ENCODE measurements at places on chromosomes 5 and 9.

DNA sequence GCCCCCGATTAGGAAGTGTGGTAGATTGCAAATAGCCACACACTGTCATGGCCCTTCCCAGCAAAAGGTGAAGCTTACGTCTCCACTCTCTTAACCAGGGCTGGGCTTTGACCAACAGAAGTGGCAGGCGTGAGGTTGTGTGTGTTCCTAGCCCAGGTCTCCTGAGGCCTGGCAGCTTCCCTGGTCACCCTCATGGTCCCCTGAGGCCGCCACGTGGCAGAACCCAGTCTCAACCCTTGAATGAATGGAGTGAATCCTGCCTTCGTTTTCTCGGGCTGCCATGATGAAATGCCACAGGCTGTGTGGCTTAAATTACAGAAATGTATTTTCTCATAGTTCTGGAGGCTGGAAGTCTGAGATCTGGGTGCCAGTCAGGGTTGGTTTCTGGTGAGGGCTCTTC is 370.4 kb downstream of the IRX2 start:
- no peak for DNase-seq

GRCh38 chr9:111794835-111795556 is at the start of gene SHOC1:
Gene SHOC1, minus strand, starts transcription at chr9:111794937. Its CDS starts 3,519 bp downstream, at chr9:111791418.
- DNase-seq: no peak

- no peak for DNase-seq
Observed at GRCh38 chr5:132083071-132083678, 9.6 kb downstream of the CSF2 start.

DNA sequence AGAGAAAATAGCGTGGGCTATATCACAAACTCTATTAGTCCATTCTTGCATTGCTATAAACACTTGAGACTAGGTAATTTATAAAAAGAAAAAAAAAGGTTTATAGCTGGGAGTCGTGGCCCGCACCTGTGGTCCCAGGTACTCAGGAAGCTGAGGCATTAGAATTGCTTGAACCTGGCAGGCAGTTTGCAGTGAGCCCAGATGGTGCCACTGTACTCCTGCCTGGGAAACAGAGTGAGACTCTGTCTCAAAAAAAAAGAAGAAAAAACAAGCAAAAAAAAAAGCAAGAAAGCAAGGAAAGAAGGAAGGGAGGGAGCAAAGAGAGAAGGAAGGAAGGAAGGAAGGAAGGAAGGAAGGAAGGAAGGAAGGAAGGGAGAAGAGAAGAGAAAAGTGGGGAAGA is 904.2 kb upstream of the EDIL3 start:
- no peak for DNase-seq

DNA sequence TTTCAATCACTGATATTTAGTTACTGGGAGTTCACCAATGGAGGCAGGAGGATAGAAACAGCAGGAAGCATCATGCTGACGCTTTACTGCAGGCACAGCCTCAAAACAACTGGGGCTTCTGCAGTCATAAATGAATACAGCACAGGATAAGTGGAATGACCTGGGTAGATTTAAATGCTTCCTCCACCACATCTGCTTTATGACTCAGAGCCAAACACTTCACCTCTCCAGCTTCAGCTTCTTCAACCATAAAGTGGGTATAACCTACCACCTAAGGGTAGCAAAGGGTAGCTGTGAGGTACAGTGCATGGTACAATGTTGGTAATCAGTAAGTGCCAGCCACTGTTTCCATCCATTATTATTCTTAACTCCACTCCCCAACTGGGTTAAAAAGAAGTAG is 28.4 kb downstream of the RASEF start:
- no peak for DNase-seq

DNA sequence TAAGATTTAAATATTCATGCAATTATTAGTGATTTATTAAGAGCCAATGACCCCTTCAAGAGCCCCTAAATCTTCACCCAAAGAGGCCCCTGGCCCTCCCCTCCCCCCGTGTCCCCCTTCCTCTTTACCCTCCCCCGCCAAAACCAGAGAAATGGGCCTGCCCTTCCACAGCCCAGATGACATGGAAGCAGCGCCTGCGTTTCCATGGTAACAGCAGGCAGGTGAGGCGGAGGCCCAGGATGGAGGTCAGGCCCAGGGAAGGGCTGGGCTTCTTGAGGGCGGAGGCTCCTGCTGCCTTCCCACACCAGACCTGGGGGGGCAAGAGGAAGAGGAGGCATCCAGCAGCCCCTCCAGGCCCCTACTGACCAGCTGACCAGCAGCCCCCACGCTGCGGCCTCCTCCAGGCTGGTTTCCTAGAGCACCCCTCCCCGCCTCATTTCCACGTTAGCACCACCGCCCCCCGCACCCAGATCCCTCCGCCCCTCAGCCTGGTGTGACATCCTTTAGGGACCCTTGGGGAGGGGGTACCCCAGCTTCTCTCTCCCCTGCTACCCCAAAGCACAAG is 37.4 kb downstream of the UNC5A start:
- DNase-seq: no peak

GRCh38 chr9:14306672-14307660 is 7.0 kb downstream of the NFIB start:
- no peak for DNase-seq

- DNase-seq: no peak
Observed at GRCh38 chr5:60435808-60436207, 264.2 kb downstream of the DEPDC1B start.

- DNase-seq: no peak
Observed at GRCh38 chr5:5221724-5222123, 81.6 kb downstream of the ADAMTS16 start.

- no peak for DNase-seq
Observed at GRCh38 chr5:94260096-94260495, 358.3 kb downstream of the KIAA0825 start.

DNA sequence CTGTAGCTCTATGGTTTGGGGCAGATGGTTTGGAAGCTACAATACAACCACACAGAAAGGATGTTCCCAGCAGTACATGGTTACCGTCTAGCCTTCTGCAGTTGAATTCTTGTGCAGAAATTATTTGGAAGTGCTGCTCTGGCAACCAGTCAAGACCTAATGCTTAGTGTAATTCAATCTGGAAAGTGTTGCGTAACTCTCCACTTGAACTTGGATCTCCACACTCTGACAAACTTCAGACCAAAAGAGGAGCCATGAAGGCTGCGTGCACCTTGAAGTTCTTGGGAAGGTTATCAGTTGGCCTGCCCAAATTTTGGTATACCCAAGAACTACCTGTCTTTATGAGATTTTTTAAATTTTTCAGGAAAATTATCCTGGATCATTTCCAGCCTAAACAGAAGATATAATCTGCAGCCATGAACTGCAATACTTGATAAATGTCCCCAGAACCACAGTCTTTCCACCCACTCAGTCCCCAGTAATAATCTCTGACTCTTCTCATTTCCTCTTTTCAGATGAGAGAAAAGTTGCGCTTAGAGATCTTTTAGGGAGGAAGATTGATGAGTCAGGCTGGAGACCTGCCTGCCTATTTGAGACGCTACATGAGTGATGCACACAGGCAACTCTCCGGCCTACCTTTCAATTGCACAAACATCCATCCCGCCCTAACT is 159.9 kb downstream of the FANCC start:
- DNase-seq: no peak

GRCh38 chr9:109408759-109409462 is 88.1 kb upstream of the EPB41L4B start:
- DNase-seq: no peak

DNA sequence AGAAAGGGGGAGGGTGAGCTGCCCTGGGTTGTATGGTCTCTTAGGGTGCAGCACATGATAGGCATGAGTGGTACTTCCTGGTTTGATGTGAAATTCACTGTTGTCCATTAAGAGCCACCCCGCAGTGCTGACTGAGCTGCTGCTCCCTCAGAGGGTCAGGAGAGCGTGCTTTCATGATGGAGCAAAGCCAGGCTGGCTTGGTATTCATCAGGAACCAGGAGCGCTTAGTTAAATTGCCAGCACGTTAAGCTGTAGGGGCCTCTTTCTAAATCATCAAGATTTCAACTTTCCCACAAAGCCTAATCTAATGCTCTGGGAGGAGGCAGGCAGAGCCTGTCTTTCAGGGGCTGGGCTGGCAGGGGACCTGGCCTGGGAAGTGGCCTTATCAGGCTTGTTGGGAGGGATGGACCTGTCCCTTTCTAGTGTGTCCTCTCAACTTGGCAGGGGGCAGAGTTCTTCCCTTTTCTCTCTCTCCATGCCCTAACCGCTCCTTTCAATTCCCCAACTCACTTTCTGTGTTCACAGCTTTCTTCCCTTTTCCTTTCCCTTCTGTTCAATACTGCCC is 7.9 kb downstream of the CYSTM1 start:
- no peak for DNase-seq

GRCh38 chr5:170719551-170719950 is 64.0 kb upstream of the GABRP start:
- DNase-seq: no peak

GRCh38 chr5:82512025-82512424 is 233.9 kb upstream of the RPS23 start:
- no peak for DNase-seq

GRCh38 chr9:88535226-88536022 is 446 bp downstream of the NXNL2 start:
- DNase-seq: no peak

DNA sequence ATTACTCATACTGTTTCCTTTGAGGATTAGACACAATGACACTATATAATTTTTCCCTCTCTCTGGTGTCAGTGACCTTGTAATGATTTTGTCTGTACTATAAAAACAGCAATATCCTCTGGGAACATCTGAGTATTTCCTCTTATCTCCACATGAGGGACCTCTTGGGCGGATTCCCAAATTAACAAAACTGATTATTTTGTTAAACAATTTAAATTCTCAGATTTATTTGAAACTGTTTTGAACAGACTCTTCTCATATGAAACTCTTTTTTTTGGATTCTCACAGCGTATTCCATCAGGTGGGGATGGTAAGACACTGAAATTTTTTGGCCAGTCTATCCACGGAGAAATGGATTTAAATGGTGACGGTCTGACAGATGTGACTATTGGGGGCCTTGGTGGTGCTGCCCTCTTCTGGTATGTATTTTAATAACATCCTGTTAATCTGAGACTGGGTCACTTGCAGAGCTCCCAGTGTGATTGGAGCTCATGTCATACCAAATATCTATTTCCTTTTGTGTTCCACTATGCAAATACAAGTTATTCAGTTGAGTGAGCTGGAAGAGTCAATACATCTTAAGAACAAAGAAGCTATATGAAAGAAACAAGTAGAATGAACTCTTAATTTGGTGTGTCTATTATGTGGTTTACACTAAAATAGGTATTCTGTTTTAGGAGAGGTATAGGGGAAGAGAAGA is 73.8 kb upstream of the ITGA2 start:
- peak; percentile 12 for DNase-seq

- DNase-seq: no peak
Observed at GRCh38 chr5:32964261-32964660, 253.1 kb downstream of the NPR3 start.

- DNase-seq: no peak
Observed at GRCh38 chr5:87413343-87413645, 564 bp upstream of the CCNH start.

- no peak for DNase-seq
Observed at GRCh38 chr5:64794053-64794770, 25.5 kb downstream of the CWC27 start.

DNA sequence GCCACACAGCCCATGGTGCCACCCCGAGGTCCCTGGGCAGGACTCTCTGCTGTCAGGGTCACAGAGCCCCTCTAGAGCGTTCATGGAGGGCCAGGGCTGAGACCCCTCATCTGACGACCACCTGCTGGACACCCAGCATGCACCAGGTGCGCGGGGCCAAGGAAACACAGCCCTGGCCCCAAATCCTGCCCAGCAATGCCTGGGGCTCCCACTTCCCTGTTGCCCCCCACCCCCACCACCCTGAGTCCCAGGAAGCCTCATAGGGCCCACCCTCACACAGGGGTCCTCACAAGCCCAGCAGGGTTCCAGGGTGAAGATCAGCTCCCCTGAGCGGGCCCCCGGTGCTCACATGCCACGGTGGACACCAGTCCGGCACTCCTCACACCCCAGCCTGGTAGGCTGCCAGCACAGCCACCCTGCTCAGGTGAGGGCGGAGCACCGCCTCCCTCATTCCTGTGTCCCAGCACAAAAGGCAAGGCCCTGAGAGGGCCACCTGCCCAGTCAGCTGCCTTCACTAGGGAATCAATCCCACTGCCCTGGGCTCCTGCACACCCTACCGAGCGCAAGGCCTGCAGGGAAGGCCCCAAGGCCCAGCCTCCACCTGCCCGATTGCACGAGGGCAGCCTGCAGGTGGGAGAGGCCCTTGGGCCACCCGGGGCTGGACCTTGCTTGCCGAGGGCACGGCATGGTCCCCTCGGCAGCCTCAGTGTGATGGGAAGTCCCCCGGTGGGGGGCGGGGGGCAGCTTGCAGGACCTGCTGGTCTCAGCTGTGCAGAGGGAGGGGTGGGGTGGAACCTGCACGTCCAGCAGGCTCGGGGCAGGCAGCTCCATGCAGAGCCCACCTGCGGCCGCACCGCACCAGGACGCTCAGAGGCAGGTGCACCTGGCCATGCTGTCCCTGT is 56.4 kb upstream of the UBAC1 start:
- no peak for DNase-seq

DNA sequence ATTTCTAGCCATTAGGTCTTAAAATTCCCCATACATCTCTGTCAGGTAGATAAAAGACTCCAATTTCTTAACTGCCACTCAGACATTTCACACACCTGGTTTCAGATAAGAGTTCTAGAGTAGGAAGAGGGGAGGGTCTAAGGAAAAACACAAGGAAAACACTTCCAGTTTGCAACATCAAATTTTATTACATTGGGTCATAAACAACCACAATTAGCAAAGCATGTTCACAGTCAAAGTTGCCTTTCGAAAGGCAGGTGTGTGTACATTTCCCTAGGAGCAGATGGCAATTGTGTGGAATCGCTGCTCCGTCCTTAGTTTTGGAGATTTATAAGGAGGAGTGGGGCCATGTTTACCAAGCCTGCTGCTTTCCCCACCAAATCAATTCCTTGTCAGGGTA is 120.8 kb downstream of the DMRT2 start:
- DNase-seq: no peak

GRCh38 chr5:38551030-38552017 is 5.1 kb downstream of the LIFR start:
- DNase-seq: no peak

- no peak for DNase-seq
Observed at GRCh38 chr9:25752398-25752797, 74.2 kb upstream of the TUSC1 start.

- DNase-seq: no peak
Observed at GRCh38 chr9:74132986-74133385, 364.1 kb upstream of the RORB start.

DNA sequence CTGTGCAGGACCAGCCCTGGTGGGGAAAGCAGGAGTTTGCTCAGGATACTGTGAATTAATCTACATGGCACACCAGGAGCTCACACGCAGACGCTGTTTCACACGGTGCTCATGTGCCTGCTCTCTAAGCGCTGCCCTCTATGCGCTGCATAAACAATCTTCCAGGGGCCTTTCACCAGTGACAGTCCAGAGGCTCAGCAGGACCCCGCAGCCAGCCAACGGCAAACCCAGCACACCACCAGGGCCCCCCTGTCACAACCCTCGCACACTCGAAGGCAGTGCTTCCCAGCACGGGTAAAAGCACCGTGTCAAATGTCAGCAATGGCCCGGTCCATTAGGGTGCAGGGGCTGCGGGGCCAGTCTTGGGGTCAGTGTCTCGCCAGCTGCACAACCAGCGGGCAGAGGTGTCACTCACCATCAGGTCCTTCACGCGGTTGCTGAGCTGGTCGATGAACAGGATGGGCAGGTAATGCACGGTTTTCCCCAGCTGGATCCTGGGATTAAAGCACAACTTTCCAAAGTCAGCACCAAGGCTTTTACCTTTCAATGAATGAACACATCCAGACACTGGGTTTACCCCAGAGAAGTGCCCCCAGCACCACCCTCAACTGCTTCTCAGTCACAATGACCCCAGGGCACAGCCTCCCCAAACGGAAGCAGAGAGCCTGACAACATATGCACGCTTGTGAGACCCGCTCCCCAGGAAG is 7.3 kb downstream of the CLPTM1L start:
- no peak for DNase-seq

All from activated T-helper 9 cell treated with anti-CD3 and anti-CD28 coated beads, Interleukin-2, amount 50 U/mL, for 16 hours (primary cell).